Daoy (cell line): ENCODE measurements at places on chromosomes 6 and 20. TPM values are rescaled to one million over a fixed set of nuclear protein-coding genes. Genes with fewer than 3 reads are reported as not detected.

The ENPP4 gene
- total RNA-seq: 18.7 and 19.6 TPM in 2 replicates

The SFTA2 gene
- not detected in 2 replicates for total RNA-seq

The PRICKLE4 gene
- not detected in 2 replicates for total RNA-seq

The ZBTB46 gene
- total RNA-seq: 3.4 and 3.5 TPM in 2 replicates

The SLC16A10 gene
- total RNA-seq: 1.2 and 7.6 TPM in 2 replicates

The PPP1R3D gene
- total RNA-seq: 2.3 and 2.5 TPM in 2 replicates

The CCM2L gene
- 1.0 and 2.1 TPM in 2 replicates for total RNA-seq

The GPR6 gene
- not detected in 2 replicates for total RNA-seq

GRCh38 chr6:119541132-119541905 is 191.8 kb upstream of the MAN1A1 start:
- DNase-seq: peak; percentile 86

- no peak for DNase-seq
These were observed 89.4 kb upstream of the PAK5 start for GRCh38 chr20:9928281-9928737.

- peak; percentile 54 for DNase-seq
These were observed 121.2 kb upstream of the LAMP5 start for GRCh38 chr20:9392892-9393857.

GRCh38 chr20:6533351-6533750 is 234.1 kb upstream of the BMP2 start:
- DNase-seq: peak; percentile 27

DNA sequence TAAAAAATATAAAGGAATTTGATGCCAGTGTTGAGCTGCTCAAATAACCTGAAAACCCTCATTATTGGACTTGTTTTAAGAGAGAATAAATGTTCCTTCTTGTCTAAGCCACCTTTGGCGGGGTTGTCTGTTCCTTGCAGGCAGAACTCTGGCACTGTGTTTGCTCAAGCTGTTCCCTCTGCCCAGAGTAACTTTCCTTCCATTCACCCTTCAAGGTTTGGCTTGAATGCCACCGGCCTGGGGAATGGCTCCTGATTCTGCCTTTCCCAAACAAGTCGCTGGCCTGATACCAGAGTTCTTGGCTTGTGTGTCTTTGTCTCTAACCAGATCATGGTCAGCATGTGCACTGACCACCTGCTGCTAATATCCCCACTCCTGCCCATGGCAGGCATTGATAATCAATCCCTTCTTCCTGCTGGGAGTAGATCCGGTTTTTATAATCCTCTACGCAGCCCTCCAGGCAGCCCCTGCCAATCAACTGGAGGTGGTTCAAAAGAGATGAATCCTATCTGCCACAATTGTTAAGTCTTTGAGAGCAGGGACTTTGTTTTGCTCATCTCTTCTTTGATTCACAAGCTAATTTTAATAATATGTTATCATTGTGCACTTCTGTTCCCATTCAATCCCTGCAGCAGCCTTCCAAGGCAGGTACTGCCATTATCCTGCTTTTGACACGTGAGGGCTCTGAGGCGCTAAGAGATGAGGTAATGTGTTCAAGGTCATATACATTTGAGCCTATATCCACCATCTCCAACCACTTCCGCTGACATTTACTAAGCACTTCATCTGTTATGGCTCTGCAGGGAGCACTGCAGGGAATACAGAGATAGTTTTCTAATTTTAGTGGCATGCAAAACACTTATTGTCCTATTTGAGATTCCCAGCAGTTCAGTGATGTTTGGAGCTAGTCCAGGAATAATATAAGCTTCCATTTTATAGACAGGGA is 3.1 kb upstream of the CCM2L start:
- DNase-seq: no peak

GRCh38 chr6:24032896-24033688 is 92.9 kb upstream of the NRSN1 start:
- peak; percentile 4 for DNase-seq

DNA sequence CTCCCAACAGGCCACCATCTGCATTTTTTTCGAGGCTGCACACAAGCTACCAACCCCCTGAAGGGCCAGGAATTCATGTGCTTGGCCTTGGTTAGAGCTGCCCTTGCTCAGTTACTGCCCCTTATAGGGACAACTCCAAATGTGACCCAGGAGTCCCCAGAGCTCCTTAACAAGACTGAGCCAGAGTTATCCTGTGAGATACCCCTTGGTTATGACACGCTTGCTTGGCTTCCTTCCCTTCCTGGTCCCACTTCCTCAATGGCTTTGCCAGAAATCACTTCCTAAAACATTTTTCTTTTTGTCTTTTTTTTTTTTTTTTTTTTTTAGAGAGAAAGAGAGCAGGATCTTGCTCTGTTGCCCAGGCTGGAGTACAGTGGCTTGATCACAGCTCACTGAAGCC is 8.9 kb downstream of the TREM1 start:
- DNase-seq: no peak

- peak; percentile 82 for DNase-seq
These were observed 49.8 kb downstream of the SPATA2 start for GRCh38 chr20:49865559-49865958.
